ENCODE measurements at places on chromosomes 16 and 17. TPM values are rescaled to one million over a fixed set of nuclear protein-coding genes. Genes with fewer than 3 reads are reported as not detected.

ADAP2 gene
- 1.4 TPM for polyA plus RNA-seq

DNA sequence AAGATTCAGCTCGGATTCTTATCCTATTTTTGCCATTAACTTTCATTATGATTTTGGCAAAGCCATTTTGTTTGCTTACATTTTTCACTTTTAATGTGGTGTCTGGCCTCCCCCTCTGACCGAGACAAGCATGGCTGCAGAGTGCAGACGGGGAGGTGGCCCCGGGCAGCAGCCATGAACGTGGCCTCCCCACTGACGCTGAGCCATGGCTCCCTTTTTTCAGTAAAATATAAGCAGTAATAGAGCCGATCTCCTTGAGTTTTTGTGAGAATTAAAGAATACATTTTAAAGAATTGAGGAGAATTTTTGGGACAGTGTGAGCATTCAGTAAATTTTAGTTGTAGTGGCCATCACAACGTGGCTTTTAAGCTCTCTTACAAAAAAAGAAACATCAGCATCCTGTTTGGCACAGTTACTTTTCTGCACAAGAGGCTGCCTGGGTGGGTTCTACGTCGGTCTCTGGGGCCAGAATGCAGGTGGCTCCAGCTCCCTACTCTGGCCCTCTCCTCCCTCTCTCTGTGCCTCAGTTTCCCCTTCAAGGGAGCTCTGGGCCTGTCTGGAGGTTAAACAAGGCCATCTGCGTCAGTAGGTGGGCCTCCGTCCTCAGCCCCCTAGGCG is 68.8 kb upstream of the ZNF750 start:
- no peak for DNase-seq

- DNase-seq: no peak
Observed at GRCh38 chr16:86225905-86226371, 284.4 kb upstream of the FOXF1 start.

DNA sequence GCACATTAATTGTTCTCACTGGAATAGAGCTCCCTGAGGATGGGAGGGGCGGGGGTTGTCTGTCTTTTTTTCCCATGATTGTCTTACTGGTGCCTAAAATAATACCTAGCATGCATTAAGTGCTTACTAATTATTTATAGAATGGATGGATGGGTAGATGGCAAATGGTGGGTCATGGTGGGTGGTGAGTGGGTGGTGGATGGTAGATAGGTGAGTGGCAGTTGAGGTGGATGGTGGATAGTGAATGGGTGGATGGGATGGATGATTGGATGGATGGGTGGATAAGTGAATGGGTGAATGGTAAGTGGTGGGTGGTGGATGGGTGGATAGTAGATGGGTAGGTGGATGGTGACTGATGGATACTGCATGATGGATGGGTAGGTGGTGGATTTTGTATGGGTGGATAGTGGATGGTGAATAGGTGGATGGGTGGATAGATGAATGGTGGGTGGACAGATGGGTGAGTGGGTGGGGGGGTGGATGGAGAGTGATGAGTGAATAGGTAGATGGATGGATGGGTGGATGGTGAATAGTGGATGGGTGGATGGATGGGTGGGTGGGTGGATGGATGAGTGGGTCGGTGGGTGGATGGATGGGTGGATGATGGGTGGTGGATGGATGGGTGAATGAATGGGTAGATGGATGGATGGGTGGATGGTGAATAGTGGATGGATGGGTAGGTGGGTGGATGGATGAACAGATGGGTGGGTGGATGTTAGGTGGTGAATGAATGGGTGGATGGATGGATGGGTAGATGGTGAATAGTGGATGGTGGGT is 51.6 kb downstream of the RBFOX3 start:
- DNase-seq: no peak

GRCh38 chr16:88941913-88942909 is 34.8 kb downstream of the CBFA2T3 start:
- no peak for DNase-seq

LYRM1 gene
- polyA plus RNA-seq: 41.1 TPM

SOX8 gene
- not detected for polyA plus RNA-seq

DNA sequence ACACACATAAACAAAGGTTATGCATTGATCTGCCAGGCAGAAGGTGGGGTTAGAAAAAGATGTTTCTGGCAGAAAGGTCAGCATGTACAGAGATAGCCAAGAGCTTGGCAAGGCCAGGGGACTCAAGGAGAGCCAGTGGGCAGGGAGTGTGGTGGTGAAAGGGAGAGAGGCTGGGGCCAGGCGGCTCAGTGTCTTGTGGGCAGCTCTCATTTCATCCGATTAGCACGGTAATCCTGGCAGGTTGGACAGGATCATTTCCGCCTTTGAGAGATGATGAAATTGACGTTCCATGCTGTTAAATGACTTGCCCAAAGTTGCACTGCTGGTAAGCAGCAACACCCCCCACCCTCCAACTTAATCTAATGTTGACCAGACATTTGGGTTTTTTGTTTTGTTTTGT is 3.6 kb downstream of the CHD9 start:
- DNase-seq: no peak

DHRS7C gene
- not detected for polyA plus RNA-seq

PYDC1 gene
- polyA plus RNA-seq: not detected

DNA sequence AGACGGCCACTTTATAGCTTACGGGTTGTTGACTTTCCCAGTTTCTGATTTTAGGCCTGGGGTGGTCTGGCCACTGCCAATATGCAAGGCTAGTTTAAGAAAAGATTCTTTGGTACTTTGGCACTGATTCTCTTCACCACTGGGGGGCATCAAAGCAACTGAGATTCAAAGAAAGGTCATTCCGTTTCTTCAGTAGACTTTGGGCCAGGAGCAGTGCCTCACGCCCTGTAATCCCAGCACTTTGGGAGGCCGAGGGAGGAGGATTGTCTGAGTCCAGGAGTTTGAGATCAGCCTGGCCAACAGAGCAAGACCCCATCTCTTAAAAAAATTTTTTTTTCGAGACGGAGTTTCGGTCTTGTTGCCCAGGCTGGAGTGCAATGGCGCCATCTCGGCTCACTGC is 53.0 kb downstream of the RPA1 start:
- no peak for DNase-seq

- no peak for DNase-seq
Observed at GRCh38 chr16:15961060-15961511, 11.7 kb downstream of the ABCC1 start.

KRT222 gene
- not detected for polyA plus RNA-seq

SCGB1C2 gene
- not detected for polyA plus RNA-seq

CCL17 gene
- polyA plus RNA-seq: not detected

- DNase-seq: no peak
Observed at GRCh38 chr17:58920773-58921172, 165.1 kb downstream of the PPM1E start.

- DNase-seq: no peak
Observed at GRCh38 chr16:58123896-58124600, 5.1 kb downstream of the CFAP20 start.

GSG1L gene
- polyA plus RNA-seq: not detected

IL21R gene
- polyA plus RNA-seq: 0.52 TPM

SLC35G6 gene
- not detected for polyA plus RNA-seq

DNA sequence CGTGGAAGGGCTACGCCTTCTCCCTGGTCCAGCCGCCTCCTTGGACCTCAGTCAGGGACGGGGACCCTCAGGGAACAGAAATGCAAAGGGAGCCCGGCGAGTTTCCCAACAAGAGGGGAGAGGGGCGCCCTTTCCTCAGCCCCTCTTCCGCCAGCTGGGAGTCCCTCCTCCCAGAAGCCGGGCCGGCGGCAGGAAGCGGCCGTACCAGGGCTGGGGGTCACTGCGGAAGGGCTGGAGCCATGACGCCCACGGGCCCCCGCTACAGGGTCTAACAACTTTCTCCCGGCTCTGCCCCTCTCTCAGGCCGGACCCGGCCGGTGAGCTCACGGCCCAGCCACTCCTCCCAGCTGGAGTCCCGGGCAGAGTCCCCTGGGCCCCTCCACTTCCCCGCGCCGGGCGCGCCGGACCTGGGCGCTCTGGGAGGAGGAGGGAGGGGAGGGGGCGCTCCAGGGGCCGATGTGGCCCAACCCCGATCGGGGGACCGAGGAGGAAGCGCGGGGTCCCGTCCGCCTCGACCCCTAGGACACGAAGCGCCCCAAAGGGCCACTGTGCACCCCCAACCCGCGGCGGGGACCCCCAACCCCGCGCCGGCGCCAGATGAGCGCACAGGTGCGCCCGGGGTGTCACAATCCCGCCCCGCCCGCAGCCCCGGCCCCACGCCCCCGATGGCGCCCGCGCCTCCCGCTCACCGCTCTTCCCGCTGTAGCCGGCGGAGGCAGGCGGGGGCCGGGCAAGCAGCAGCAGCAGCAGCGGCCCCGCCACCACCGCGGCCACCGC is 578 bp downstream of the PGAP6 start:
- DNase-seq: no peak

GRCh38 chr17:62653002-62653825 is 25.7 kb downstream of the MRC2 start:
- DNase-seq: no peak

GRCh38 chr17:3271072-3271848 is 26.9 kb downstream of the OR3A1 start:
- no peak for DNase-seq

DNA sequence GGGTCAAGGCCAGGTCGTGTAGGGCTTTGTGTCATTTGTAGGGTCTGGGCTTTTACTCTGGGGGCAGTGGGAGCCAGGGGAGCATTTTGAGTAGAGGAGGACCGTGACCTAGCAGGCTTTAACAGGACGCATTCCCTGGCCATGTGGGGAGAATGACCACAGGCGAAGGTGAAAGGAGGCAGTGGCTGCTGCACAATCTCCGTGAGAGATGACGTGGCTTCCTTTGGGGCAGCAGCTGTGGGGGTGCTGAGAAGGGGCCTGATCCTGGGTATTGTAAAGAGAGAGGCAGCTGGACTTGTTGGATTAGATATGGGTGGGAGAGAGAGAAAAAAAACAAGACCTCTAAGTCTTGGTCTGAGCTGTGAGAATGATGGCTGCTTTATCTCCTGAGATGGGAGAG is 46.0 kb downstream of the KATNIP start:
- no peak for DNase-seq

CEP131 gene
- 2.2 TPM for polyA plus RNA-seq

TEKT1 gene
- polyA plus RNA-seq: not detected

DNA sequence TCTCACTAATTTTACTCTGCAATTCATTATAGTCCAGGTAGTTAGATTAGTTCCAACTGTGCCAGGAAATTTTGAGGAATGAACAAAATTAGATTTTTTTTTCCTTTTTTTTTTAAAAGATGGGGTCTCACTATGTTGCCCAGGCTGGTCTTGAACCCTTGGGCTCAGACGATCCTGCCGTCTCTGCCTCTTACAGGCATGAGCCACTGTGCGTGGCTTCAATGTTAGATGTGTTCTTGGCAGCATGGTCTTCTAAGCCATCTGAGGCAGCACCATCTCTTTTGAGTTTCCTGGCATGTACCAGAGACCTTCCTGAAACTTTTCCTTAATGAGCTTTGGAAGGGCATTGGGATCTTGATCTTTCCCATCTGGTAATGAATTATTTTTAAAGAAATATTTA is 2.6 kb upstream of the AHSP start:
- DNase-seq: no peak

GRCh38 chr17:29929006-29929532 is 959 bp downstream of the SSH2 start:
- no peak for DNase-seq

All from AG04450 (cell line).